ENCODE measurements at places on chromosomes 16 and 17. TPM values are rescaled to one million over a fixed set of nuclear protein-coding genes. Genes with fewer than 3 reads are reported as not detected.
A peak's percentile ranks its signal among the peaks of the same experiment; 100 is the strongest.

DNA sequence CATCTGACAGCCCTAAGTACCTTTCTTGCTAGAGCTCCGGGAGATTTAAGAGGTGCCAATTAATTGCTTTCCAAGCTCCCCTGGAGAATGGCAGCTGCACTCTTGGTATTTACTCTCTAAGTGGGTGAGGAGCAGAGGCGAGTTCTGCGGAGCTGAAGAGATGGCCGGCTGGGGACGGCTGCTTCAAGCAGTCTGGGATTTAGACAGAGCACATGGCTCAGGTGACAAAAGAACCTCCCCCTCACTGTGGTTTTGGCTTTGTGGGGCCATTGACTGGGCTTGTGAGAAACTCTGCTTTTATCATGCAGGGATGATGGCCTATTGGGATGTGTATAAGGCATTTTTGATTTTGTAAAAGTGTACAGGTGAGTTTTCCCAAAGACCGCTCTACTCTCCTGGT, 239.3 kb upstream of the EEF2KMT start:
- no peak for DNase-seq

GRCh38 chr16:12258861-12259645, 282.5 kb downstream of the SNX29 start:
- no peak for DNase-seq

DNA sequence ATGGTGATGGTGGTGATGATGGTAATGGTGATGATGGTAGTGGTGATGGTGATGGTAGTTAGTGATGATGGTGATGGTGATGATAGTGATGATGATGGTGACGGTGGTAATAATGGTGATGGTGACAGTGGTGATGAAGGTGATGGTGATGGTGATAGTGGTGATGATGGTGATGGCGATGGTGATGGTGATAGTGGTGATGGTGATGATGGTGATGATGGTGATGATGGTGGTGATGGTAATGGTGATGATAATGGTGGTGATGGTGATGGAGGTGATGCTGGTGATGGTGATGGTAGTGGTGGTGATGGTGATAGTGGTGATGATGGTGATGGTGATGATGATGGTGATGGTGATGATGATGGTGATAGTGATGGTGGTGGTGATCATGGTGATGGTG, 148.7 kb upstream of the TNRC6C start:
- DNase-seq, result no peak

- no peak for DNase-seq
Observed at GRCh38 chr17:65523411-65523810, 38.0 kb downstream of the AXIN2 start.

DNA sequence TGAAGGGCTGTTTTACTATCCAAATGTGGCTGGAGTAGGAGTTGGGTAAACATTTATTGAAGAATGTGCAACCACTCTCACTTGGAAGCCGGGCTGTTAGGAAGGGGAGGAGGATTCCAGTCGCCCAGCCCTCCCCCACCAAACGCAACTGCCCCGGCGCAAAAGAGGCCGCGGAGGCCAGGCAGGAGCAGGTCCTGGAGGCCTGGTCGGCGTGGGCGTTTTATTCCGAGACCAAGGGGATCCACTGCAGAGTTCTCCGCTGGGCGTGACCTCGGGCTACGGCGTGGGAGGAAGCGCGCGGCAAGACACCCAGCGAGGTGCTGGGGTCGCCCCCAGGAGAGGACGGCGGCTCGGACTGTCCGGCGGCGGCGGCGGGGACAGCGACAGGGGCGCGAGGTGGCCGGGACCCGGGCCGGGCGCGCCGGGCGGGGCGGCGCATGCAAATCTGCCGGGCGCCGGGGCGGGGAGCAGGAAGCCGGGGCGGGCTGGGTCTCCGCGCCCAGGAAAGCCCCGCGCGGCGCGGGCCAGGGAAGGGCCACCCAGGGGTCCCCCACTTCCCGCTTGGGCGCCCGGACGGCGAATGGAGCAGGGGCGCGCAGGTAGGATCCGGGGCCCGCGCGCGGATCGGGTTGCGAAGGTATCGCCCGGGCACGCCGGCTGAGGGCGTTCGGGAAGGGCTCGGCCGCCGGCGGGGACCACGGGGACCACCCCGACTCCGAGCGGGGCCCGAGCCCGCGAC, at the start of gene IL4R:
Gene IL4R (plus strand): TSS at position 553 of the 739 bp plus-strand sequence. CDS start 26,230 bp downstream, outside the sequence.
- DNase-seq, result peak; percentile 22

- no peak for DNase-seq
Observed at GRCh38 chr17:16281351-16281750, 64.3 kb downstream of the PIGL start.

- DNase-seq, result no peak
Observed at GRCh38 chr17:69828087-69828486, 246.9 kb upstream of the KCNJ16 start.

FOXJ1 gene
- total RNA-seq, result 0.61 TPM

- DNase-seq, result no peak
Observed at GRCh38 chr17:72345088-72345487, 224.3 kb downstream of the SOX9 start.

DNA sequence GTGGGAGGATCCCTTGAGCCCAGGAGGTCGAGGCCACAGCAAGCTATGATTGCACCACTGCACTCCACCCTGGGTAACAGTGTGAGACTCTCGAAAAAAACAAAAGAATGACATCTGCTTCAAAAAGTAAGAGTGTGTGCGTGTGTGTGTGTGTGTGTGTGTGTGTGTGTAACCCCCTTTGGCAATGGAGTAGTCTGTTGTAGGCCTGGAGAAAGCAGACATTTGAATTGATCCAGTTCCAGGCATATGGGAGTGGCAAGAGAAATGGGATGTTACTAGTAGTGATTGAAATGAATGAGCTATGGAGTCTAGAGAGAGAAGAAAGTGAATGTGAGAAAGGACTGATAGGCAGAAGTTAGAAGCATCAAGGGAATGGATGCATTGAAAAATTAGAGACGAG, 9.9 kb downstream of the CASC3 start:
- no peak for DNase-seq

DNA sequence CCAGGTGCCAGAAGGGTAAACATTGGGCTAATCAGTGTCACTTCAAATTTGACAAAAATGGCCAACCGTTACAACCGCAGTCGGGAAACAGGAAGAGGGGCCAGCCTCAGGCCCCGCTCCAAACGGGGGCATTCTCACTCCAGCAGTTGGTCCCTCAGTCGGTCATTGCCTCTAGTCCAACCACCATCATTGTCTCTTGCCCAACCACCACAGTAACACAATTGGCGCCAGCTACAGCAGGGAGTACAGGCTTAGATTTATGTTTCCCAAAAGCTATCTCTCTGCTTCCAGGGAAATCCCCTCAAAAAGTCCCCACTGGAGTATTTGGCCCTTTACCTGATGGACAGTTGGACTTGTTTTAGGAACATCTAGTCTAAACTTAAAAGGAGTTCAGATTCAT, 20.3 kb downstream of the ALOX15B start:
- DNase-seq, result no peak

GRCh38 chr16:68345351-68345810, 34.6 kb downstream of the PRMT7 start:
- no peak for DNase-seq

GRCh38 chr17:15513856-15514459, 46.5 kb upstream of the CDRT4 start:
- no peak for DNase-seq

- no peak for DNase-seq
Observed at GRCh38 chr17:77347544-77347943, 206.8 kb downstream of the SEC14L1 start.

HIC1 gene
- 0.64 TPM for total RNA-seq

DNA sequence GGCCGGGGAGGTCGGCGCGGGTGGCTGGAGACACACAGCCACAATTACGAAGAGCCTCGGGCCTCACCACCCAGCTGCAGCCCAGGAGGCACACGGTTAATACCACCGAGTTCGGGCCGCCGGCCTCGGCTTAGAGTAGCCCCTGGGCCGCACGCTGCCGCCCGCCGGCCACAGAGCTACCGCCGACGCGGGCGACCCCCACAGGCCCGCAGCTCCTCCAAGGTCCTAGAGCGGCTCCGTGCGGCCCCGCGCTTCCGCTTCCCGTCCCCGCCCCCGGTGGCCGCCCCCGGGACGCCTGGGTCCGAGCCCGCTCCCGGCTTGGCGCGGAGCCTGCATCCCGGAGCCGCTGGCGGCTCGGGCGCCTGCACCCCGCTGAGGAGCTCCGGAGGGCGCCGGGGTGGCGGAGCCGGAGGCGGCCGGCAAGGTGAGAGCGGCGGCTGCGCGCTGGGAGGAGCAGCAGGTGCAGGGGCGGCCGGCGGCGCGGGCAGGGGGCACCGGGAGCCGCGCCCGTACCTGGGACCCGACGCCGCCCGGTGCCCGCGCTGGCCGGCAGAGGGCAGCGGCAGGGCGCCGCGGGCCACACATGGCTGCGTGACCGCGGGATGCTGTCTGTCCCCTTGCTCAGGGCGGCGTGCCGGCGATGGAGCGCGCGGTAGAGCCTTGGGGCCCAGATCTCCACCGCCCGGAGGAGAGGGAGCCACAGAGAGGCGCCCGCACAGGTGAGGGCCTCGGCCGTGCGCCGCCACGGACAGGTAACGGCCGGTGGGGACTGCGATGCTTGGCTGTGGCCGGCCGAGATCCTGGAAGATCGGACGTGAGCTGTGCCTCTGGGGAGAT, at the start of gene ZNF48:
Gene ZNF48 (plus strand): TSS at position 266 of the 837 bp plus-strand sequence. CDS start 375 bp downstream, at position 641.
- peak; percentile 77 for DNase-seq

DNA sequence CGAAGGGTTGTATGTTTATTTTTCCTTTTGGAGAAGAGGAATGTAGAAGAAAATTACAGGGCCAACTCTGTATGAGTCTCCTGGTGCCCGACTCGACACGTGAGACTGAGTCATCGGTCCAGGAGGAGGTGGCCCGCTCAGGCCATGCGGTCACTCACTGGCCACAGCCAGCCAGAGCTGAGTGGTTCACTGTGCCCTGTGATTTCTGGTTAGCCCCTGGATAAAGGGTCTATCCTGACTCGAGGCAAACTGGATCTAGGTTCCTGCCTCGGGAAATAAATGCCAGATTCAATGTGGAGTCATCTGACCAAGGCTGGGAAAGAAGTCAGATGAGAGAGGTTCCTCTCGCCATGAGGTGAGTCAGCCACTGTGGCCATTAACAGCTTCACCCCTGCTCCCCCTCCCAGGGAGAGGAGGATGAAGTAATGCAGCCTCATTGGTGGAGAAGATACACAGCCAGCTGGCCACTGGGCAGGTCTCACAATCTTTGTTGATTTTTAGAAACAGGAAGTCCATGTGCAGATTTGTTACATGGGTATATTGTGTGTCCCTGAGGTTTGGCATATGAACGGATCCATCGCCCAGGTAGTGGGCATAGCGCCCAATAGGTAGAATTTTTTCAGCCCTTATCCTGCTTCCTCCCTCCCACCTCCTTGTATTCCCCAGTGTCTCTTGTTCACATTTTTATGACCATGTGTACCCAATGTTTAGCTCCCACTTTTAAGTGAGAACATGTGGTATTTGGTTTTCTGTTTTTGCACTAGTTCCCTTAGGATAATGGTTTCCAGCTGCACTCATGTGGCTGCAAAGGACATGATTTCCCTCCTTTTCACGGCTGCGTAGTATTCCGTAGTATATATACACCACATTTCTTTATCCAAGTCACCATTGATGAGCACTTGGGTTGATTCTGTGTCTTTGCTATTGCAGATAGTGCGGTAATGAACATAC, 21.7 kb upstream of the USP36 start:
- peak; percentile 92 for DNase-seq

ETV4 gene
- 51.5 TPM for total RNA-seq

REXO5 gene
- total RNA-seq, result 10.5 TPM

- no peak for DNase-seq
Observed at GRCh38 chr17:42883802-42884558, 16.6 kb upstream of the G6PC1 start.

DNA sequence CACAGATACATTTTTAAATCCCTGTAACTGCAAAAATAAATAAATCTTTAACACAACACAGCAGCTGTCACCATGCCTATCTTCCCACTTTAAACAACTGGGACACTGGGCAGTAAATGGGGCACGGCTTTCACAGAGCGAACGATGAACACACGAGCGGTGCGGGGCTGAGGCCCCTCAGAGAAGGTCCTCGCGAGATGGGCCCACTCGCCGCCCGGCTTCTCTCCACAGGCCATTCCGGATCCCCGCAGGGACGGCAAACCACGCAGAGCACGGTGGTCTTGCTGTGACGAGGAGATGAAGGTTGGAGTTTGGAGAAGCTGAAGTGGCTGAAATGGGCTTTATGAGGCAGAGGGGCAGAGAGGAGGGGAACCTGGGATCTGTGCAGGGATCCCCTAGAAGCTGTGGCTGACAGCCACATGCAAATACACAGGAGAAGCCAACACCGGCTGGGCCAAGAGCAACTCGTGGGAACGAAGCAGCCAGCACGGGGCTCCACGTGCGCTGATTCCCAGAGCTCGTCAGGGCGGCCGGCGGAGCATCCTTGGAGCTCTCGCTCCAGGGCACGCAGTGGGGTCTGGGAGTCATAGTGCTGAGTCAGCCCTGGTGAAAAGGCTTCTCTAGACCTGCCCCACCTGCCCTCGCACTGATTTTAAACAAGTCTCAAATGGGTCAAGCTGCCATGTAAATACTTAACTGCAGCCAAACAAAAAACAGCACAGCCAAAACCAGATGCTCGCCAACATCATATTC, 31.7 kb downstream of the CCDC57 start:
- DNase-seq, result no peak

DNA sequence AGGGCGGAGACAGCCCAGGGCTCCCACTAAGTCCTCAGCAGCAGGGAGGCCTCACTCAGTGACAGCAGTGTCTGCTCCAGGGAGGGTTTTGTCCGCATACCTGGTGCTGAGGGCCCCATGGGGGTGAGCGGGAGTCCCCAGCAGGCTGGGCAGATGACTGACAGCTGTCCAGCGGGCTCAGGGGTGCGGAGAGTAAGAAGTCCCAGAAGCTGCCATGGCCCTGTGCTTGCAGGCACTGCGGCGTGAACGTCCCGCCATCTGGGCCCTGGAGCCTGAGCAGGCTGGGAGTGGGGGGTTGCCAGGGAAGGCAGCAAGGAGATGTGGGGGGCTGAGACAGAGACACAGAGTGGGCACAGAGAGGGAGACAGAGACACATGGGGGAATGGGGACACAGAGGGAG, 20.1 kb downstream of the CACNA1G start:
- DNase-seq, result no peak

- DNase-seq, result no peak
Observed at GRCh38 chr17:9071811-9072498, 50.6 kb downstream of the NTN1 start.

DNA sequence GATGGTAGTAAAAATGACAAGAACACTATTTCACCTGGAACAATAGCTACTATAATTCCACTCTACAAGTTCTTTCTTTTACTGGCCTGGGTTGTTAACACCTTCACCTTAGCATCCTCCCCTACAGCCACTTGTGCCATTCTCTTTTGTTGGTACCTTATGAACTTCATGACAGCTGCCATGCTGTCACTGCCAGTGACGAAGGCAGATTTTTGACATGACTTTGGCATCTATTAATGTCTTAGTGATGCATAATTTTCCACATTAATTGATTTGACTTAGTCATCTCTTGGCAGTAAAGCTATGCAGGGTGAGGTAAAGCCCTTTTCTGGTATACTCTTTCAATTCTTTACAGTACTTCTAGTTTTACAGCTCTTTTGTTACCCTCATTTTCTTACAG, 207.9 kb downstream of the TANC2 start:
- DNase-seq, result no peak

IGF2BP1 gene
- total RNA-seq, result 0.91 TPM

Data from HCT116 (cell line).